ENCODE measurements at places on chromosomes 1 and 21.

- DNase-seq: peak; percentile 16
These were observed 18.5 kb downstream of the PLA2G2D start for GRCh38 chr1:20100632-20101355.

DNA sequence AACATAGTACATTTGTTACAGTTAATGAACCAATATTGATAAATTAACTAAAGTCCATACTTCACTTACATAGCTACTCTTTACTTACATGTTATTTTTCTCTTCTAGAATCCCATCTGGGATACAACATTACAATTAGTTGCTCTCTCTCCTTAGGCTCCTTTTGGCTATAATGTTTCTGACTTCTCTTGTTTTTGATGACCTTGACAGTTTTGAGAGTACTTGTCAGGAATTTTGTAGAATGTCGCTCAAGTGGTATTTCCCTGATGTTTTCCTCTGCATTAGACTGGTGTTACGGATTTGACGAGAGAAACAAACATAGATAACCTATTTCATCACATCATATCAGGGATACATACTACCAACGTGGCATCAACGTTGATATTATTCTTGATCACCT, 925.4 kb upstream of the TMPRSS15 start:
- no peak for DNase-seq

GRCh38 chr1:14037101-14037847, 337.3 kb downstream of the PRDM2 start:
- no peak for DNase-seq

- no peak for DNase-seq
These were observed 641.7 kb downstream of the AJAP1 start for GRCh38 chr1:5296095-5296494.

GRCh38 chr1:156534424-156535060, 34.0 kb upstream of the MEF2D start:
- no peak for DNase-seq

GRCh38 chr1:173603056-173603591, at the start of gene SLC9C2:
TSS of gene SLC9C2 (minus strand) at chr1:173603072. CDS start at chr1:173601776, 1,296 bp downstream.
- no peak for DNase-seq

- DNase-seq: no peak
These were observed 136.5 kb downstream of the FGGY start for GRCh38 chr1:59433440-59433813.

DNA sequence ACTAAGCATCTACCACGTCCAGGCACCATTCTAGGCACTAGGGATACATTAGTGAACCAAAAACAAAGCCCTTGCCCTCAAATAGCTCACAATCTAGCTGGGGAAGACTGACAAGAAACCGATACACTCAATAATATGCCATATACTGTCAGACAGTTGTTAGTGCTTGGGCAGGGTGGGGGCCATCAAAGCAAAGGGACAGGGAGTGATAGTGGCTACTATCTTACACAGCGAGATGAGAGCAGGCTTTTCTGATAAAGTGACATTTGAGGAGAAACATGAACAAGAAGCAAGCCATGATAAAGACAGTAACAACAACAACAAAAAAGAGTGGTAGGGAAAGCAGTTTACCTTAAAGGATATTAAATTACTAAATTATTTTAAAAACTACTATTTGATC, 41.1 kb downstream of the ERO1B start:
- no peak for DNase-seq

DNA sequence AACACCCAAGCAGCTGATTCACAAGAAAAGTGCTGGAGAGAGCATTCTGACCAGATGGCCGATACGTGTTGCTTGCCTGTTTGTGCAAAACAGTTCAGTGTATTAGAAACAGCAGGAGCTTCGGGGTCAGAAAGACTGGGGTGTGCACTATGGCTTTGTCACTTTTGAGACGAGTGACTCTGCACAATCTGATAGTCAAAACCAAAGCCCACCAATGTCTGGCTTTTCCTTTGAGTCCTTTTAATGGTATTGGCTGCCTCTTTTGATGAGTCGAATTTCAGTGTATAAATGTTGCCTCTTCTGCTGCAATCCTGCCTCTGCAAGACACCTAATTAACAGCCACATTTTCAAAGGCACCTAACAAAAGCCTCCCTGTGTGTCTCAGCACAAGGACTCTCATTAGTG, 444.6 kb downstream of the AJAP1 start:
- no peak for DNase-seq

DNA sequence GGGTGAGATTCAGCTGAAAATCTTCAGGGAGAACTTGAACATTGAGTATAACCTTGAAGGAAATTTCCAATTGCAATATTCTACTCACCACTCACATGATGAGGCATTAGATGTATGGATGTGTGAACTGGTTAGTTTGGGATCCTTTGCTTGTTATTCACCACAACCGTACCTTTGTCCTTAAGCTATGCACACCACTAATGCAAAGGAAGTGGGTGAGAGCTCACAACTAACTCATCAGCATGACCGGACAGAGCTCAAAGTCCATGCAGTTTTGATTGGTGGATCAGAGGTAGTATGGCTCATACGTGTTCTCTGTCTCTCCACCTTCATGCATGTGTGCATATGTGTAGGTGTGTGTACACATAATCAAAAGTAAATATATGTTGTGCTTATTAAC, 43.5 kb upstream of the MROH9 start:
- no peak for DNase-seq

GRCh38 chr1:170731566-170732251, 67.8 kb downstream of the PRRX1 start:
- DNase-seq: no peak

DNA sequence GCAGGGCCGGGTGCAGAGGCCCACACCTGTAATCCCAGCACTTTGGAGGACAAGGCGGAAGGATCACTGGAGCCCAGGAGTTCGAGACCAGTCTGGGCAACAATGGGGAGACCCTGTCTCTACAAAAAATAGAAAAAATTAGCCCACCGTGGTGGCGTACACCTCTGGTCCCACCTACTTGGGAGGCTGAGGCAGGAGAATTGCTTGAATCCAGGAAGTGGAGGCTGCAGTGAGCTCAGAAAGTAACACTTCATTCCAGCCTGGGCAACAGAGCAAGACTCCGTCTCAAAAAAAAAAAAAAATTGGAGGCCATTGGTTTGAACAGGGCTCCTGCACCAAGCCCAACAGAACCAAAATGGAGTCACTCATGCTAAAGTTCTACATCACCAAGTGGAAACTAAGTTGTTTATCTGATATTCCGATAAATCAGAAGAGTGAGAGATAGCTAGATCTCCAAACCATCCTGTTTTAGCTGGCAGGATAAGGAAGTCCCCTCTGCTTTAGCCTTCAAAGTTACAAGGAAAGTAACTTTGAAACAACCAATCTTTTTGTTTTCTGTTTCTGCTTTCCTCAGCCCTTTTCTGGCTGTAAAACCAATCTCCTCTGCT, 766 bp upstream of the LSM10 start:
- no peak for DNase-seq

- DNase-seq: no peak
These were observed 890.6 kb downstream of the KCNT2 start for GRCh38 chr1:195717651-195718050.

- DNase-seq: no peak
These were observed 177.2 kb downstream of the SMYD3 start for GRCh38 chr1:246329900-246330299.

- DNase-seq: no peak
These were observed 95.8 kb downstream of the VWA5B1 start for GRCh38 chr1:20386323-20387081.

DNA sequence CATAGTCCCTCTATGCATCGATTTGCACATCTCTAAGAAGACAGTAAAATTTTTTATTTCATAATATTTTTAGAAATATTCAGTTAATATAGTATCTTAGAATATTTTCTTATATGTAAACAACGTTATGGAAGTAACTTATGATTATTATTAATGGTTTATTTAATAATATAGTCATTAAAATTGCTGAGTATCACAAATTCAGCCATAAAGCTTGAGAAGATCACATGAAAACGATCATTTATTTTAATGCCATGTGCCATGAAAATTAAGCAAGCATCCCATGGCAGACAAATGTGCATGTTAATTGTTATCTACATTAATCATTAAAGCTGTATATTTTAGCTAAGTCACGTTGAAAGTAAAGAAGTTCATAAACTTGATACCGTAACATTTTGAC, 907.1 kb downstream of the KCNT2 start:
- DNase-seq: no peak

DNA sequence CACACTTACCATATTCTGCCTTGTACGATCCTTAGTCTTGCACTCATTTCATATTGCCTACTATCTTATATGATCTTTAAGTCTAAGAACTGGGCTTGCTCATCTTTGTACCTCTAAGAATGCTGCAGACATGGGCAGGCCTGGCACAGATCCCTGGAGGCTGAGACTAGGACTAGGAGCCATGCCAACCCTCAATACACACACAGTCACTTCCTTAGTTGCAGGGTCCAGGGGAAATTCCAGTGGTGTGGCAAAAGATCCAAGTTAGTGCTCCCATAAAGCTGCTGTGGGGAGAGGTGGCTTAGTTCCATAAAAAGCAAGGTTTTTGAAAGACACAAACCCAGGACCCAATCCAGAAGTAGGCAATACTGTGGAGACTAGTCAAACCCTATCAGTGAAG, 59.9 kb downstream of the CYYR1 start:
- no peak for DNase-seq

Measured in CD4-positive, alpha-beta T cell treated with Interleukin-21 for 1 hour (primary cell).